Left renal cortex interstitium (tissue), 4 donors: ENCODE measurements at places on chromosomes 1 and 21. TPM values are rescaled to one million over a fixed set of nuclear protein-coding genes. Genes with fewer than 3 reads are reported as not detected.

- DNase-seq, result no peak
Observed at GRCh38 chr1:19315378-19316198, 3.5 kb downstream of the SLC66A1 start.

- no peak for DNase-seq
Observed at GRCh38 chr1:203305809-203306088, 430 bp downstream of the BTG2 start.

DNA sequence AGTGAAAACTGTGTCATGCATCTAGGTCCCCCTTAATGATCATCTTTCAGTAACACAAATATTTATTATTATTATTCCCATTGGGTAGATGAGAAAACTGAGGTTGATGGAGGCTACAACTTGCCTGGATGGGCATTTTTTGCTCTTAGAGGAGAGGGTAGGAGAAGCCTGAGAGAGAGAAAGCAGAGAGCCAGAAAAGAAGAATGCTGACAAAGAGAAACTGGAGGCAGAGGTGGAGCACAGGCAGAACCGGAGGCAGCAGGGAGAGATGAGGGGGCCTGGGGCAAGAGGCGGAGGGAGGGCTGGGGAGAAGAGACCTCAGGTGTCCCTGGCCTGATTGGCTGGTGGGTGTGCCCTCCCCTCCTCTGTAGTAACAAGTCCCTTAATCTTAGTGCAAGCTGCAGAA, 4.1 kb downstream of the BLACAT1 start:
- no peak for DNase-seq

GRCh38 chr1:235307158-235308124, 20.5 kb downstream of the ARID4B start:
- no peak for DNase-seq

DNA sequence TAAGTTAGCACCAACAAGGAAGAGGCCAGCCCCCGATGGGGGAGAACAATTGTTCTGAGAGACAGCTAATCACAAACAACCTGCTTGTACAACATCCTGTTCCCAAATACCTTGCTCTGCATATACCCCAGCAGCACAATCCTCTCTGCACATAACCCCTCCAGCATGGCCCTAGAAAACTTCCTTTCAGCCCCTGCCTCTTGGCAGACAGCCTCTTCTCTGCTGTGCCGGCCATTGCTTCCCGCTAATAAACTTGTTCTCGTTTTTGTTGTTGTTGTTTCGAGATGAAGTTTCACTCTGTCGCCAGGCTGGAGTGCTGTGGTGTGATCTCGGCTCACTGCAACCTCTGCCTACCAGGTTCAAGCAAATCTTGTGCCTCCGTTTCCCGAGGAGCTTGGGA, 392.7 kb downstream of the SMYD3 start:
- no peak for DNase-seq

DNA sequence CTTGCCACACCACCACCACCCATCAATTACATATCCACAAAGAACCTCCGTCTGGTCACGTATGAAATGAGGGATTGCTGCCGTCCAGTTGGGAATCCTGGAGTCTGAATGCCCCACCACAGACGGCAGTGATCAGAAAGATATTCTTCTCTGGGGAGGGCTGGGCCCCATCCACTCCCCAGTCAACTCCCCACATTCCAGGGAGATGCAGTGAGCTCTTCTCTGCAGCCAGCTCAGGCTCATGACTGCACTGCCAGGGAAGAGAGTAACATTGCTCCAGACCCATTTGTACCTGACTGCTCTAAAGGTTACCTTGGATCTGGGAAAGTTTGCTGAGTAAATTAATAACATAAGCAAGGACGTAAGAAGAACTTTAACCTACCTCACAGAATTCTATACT, 18.3 kb downstream of the DEGS1 start:
- no peak for DNase-seq

DNA sequence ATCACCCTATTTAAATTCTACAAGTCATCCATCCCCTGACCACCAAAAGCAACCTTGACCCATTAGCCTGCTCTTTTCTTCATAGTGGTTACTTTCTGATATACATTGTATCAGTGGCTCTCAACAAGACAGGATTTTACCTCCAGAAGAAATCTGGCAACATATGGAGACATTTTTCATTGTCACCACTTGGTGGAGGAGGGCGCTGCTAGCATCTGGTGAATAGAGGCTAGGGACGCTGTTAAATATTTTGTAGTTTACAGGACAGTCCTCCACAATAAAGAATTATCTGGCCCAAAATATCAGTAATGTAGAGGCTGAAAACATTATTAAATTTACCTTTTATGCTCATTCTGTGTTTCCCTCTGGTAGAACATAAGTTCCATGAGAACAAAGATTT, 6.1 kb downstream of the HSPA13 start:
- no peak for DNase-seq

DNA sequence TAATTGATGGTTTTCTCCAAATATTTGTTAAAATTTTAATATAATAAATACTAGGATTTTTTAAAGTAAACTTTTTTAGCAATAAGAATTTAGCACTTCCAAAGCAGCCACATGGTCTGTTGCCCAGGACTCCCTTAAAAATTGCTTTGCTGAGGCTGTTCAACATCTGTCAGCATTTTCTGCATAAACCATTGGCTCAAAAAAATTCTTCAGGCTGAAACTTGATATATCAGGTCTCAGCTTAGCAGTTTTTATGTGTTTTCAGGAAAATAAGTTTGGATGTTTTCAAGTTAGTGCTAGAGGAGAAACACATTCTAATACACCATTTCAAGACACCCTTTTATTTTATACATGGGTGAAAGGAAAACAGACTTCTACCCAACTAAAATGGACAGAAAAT, 69.1 kb upstream of the C1orf105 start:
- DNase-seq, result no peak

GRCh38 chr1:37308031-37308960, 166.1 kb upstream of the ZC3H12A start:
- no peak for DNase-seq

CBS gene
- polyA plus RNA-seq, result 60.0 TPM

NSL1 gene
- polyA plus RNA-seq, result 44.1 TPM

AADACL3 gene
- not detected for polyA plus RNA-seq

PLA2G2A gene
- polyA plus RNA-seq, result not detected

KCND3 gene
- 1.4 TPM for polyA plus RNA-seq

CAPN2 gene
- polyA plus RNA-seq, result 195 TPM

GJA9 gene
- polyA plus RNA-seq, result 0.25 TPM
